ENCODE measurements at places on chromosomes 16 and 17.
A peak's percentile ranks its signal among the peaks of the same experiment; 100 is the strongest.

- DNase-seq, result no peak
Measured at GRCh38 chr17:68450801-68451200, 6.5 kb downstream of the WIPI1 start.

GRCh38 chr16:4660454-4661007 lies 32.8 kb upstream of the NUDT16L1 start:
- DNase-seq, result peak; percentile 57

DNA sequence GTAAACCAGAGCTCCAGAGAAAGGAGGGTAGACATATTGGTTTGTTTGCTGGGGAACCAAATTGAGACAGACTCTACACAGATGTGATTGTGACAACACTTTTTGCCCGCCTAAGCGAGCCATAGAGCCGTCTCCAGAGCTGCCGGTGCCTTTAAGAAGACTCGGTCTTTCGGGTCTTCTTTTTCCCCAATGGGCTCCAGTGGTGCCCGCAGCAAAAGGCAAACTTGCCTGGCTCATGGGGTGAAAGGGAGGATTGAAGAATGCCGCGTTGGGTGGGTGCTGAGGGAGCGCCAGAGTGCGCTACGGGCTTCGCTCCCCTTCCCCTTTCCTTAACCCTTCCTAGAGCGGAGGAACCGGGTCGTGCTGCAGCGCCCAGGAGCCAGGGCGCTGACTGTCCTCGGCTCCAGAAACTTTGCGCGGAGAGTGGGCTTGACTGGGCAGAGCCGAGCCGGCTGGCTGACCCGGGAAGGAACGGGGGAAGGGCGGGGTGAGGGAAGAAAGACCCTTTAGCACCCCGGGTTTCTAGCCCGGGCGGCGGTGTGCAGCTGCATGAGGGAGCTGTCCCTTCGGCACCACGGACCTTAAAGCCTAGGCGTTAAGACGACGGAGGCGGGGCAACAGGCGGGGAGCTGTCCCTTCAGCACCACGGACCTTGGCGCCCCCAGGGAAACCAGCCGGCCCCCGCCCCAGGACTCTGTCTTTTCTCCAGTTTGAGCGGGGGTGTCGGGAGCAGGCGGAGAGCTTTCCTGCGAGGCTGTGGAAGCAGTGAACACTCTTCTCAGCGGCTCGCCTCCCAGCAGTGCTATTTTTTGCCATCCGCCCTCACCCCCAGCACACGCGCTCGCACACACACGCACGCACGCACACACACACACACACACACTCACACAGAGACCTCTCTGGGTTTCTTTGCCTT lies at the start of gene CACNG3:
Gene CACNG3, plus strand, starts transcription at position 880 of the 916 bp plus-strand sequence. CDS start 420 bp downstream, outside the sequence.
- peak; percentile 1 for DNase-seq

DNA sequence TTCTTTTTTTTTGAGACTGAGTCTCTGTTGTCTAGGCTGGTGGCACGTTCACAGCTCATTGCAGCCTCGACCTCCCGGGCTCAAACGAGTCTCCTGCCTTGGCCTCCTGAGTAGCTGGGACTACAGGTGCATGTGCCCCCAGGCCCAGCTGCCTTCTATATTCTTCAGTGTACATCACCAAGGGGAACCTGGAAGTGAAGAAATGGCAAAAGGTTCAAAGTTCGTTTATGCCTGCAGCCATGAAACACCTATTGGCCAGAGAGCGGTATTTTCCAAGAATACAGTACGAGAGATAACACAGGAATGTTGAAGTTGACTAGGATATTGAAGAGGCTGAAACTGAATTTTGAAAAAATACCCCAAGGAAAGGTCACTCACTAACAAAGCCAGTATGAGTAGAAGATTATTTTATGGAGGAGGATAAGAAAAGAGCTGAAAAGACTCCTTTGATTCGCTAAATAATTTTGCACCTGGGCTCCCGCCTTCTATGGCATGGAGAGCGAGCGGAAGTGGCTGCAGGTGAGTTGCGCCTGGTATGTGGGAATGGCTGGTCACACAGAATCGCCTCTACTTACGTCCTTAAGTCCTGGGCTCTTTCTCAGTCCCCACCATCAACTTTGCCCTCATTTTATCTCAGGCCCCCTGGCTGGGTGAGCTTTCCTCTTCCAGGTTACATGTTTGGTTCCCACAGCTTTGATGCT lies 9.8 kb downstream of the ST6GALNAC1 start:
- no peak for DNase-seq

DNA sequence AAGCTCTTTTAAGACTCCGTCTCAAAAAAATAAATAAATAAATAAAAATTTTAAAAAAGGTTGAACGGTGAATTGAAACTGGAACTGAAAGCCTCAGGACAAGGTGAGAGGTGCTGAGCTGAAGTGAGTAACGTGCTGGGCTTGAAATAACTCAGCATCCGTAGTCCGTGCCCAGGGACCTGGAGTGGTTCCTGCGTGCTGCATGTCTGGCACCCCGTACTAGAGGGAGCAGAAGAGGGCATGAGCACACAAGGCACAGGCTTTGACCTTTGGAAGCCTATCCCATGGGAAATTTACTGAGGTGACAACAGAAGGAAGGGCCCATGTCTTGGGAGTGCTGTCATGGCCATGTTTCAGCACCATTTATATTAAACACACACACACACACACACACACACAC lies 4.5 kb upstream of the MEIOB start:
- no peak for DNase-seq

DNA sequence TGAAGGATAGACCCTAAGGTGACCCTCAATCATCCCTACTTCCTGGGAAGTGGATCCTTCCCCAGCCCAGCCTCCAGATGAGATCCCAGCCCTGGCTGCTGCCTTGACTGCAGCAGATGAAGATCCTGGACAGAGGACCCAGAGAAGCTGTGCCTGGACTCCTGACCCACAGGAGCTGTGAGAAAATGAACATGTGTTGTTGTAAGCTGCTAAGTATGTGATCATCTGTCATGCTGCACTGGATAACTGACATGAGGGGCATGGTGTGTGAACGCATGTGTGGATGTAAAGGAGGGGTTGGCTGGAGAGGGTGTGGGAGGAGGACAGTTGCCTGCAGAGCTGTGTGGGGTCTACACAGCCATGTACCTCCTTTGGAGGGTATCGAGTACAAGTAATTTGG lies 69.3 kb downstream of the SLC5A11 start:
- no peak for DNase-seq

- no peak for DNase-seq
Measured at GRCh38 chr16:11727796-11728543, 14.7 kb downstream of the TXNDC11 start.

GRCh38 chr16:24054741-24055491 lies 201.2 kb upstream of the CACNG3 start:
- DNase-seq, result no peak

- DNase-seq, result peak; percentile 63
Measured at GRCh38 chr17:34990921-34991365, 10.6 kb downstream of the LIG3 start.

GRCh38 chr17:73718912-73719311 lies 74.7 kb upstream of the SDK2 start:
- no peak for DNase-seq

DNA sequence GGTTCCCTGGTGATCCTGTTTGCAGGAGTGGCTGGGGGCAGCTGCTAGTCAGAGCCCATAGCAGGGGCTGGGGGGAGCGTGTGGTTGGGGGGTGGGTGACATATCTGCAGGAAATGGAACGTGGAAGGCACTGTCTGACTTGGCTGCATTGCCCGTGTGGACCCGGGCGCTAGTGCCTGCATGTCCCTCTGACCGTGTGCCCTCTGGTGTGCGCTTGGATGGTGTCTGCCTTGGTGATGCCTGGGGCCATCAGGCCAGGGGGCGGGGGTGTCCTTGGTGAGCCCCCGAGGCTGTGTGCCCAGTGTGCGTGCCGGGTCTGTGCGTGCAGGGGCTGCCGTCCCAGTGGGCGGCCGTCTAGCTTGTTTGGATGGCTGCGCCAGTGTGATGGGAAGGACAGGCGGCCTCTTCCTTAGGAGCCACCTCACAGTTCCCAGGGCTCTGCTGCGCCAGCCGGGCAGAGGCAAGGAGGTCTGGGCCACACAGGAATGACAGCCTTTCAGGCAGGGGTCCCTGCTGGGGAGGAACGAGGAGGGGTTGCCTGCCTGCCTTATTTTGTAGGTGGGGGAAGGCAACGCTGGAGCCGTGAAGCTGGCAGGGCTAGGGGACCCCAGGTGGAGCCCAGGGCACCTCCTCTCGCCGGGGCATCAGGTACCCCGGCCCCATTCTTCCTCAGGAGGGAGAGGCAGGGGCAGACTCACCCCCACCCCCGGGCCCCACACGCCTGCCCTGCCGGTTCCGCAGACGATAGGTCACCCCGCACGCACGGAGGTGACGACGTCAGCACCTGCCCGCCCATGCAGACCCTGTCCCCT lies 693 bp downstream of the NDRG4 start:
- DNase-seq, result no peak

DNA sequence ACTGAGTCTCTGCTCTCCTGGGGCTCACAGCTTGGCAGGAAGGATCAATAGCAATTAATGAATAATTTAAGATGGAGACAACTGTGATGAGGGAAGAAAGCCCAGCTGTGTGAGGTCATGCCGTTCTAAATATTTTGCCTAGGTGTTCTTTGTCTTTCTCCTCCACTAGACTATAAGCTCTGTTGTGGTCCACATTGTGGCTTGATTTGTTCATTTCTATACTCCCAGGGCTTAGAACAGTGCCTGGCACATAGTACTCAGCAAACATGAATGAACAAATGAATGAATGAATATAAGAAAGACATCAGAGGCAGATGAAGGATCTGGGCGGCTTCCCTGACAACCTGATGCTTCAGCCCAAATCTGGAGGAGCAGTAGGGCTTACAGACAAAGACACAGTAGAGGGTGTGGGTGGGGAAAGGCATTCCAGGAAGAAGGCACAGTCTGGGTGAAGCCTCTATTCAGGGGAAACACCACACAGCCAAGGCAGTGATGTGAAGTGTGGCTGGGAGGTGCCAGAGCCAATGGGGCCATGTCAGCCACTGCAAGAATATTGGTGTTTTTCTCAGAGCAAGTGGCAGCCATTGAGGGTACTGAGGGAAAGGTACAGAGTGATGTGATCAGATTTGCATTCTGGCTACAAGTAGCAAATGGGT lies 8.3 kb downstream of the CDH13 start:
- DNase-seq, result no peak

- DNase-seq, result no peak
Measured at GRCh38 chr17:59712862-59713261, 5.4 kb downstream of the VMP1 start.

DNA sequence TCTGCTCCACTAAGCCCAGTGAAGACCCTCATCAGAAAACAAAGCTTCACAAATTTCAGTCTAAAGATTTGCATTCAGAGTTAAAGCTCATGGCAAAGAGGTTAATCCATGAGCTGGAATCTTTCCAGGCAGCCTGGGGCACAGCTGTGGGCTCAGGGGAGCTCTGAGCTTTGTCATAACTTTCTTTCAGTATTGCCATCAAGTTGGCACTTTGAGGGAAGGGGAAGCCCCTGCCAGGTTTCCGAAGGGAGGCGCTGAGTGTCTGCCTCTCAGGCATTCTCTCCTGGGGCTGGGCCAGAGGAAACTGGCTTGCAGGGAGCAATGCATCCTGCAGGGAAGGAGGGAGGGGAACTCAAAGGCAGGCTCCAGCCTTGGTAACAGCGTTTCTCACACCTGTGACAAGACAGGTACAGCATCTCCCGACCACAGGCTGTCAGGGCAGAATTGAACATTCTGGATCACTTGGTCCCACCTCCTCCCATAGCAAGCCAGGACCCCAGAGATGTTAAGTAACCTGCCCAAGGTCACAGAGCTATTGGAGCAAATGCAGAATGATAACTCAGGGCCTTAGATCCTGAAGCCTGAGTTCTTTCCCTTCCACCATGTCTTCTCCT lies 3.9 kb downstream of the LPO start:
- DNase-seq, result no peak

DNA sequence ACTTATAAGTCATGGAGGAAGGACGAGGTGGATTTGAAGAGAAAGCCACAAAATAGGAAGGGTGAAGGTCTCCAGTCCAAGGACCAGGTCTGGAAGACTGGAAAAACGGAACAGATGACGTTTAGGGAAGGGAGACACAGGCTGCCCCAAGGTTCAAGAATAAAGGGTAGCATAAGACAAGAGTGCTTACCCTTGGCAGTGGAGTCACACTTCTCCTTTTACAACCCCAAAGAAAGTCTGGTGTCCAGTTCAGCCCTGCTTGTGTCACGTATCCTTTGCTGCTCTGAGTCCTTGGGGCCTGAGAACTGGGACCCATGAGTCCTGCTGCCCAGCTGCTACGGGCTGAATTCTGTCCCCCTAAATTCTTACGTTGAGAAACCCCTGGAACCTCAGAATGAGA lies 13.0 kb upstream of the GGA2 start:
- DNase-seq, result no peak

GRCh38 chr17:1029922-1030644 lies 33.2 kb downstream of the TIMM22 start:
- no peak for DNase-seq

- DNase-seq, result no peak
Measured at GRCh38 chr16:1613211-1613622, 1.1 kb downstream of the CRAMP1 start.

GRCh38 chr16:2038382-2039231 lies 9.0 kb downstream of the NTHL1 start:
- DNase-seq, result no peak

DNA sequence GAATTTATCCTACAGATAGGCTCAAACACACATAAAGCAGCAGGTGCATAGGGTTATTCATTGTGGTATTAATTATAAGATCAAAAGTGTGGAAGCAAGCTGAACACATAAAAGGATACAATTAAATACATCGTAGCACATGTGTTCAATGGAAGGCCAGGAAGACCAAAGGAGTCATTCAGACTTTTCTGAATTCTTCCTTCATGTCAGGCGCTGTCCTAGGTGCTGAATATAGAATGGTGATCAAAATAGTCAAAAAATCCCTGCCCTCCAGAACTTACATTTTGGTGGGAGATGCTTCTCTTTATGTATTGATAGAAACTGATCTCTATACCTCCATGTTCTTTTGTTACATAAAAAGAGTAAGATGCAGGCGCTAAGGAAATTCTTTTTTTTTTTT lies 439.0 kb upstream of the ASIC2 start:
- DNase-seq, result no peak

DNA sequence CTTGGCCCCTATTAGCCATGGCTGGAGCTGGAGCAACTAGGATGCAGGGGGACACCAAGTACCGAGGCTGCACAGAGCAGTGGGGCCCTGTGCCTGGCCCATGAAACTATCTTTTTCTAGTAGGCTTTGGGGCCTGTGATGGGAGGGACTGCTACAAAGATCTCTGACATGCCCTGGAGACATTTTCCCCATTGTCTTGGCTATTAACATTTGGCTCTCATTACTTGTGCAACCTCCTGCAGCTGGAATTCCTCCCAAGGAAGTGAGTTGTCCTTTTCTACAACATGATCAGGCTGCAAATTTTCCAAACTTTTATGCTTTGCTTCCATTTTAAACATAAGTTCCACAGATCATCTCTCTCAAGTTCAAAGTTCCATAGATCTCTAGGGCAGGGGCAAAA lies 174.7 kb upstream of the ANKFN1 start:
- DNase-seq, result no peak

DNA sequence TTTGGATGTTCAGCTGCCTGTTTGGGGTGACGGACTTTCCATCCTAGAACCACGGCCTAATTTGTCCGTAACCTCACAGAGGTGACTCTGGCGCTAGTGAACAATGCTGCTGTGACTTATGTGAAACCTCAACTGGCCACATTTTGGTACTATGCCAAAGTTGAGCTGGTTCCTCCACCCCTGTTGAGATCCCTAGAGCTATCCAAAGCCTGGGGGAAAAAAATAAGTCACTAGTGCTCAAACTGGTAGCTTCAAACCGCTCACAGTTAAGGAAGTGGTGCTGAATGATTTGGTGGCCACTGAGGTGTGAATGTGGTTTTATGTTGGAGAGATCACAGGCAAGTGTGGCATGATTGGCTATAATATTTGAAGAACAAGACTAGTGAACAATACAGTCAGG lies 11.3 kb upstream of the TUBG2 start:
- no peak for DNase-seq
